ENCODE measurements at places on chromosomes 5 and 9.

DNA sequence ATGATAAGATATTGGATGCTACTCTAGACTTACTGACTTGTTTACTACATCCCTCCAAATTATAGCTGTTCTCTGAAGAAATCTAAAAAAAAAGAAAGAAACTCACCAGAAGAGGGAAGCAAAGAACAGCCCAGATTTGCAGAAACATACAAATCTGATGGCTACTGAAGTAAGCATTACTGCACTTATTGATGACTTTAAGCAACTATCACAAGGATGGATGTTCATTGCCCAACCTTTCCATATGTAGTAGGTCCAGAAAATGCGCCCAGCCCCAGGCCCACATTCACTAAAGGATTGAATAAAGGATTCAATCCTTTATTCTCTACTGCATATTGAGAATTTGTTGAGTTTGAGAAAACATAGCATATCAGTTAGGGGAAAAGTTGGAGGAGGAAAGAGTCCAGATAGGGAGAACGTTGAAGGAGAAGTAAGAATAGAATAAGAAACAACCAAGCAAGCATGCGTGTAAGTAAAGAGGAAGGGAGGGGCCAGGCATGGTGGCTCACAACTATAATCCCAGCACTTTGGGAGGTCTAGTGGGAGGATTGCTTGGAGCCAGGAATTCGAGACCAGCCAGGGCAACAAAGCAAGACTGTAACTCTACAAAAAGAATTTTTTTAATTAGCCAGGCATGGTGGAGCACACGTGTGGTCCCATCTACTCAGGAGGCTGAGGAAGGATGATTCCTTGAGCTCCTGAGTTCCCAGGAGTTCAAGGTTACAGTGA is 33.8 kb upstream of the DTWD2 start:
- DNase-seq = no peak

DNA sequence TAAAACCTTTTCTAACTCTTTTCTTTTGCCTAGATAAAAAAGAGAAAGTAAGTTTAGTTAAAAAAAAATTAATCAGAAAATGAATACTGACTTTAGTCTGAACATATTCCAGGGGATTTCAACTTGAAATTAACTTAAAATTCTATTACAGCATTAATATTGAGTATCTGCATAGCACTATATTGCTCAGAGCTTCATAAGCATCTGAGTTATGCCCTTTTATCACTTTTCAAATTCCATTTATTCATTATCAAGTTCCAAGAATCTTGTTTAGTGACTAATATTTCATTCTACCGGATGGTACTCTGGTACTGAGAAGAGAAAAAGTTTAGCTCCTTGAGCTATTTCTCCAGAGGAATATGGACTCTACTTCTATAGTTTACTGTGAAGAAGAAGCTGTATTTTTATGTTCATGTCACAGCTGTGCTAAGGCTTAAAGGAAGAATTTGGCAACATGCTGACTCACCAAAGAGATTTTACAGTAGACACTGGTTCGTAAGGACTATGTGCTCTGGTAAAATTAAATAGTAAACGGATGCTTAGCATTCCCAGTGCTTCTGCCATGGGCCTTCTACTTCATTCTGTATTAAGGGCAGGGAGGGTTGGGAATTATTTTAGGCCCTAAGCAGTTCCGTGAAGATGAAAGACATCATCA is 285.2 kb upstream of the SEMA6A start:
- no peak for DNase-seq

- DNase-seq = peak; percentile 50
These were observed 23.1 kb upstream of the SPTLC1 start for GRCh38 chr9:92138157-92138959.

DNA sequence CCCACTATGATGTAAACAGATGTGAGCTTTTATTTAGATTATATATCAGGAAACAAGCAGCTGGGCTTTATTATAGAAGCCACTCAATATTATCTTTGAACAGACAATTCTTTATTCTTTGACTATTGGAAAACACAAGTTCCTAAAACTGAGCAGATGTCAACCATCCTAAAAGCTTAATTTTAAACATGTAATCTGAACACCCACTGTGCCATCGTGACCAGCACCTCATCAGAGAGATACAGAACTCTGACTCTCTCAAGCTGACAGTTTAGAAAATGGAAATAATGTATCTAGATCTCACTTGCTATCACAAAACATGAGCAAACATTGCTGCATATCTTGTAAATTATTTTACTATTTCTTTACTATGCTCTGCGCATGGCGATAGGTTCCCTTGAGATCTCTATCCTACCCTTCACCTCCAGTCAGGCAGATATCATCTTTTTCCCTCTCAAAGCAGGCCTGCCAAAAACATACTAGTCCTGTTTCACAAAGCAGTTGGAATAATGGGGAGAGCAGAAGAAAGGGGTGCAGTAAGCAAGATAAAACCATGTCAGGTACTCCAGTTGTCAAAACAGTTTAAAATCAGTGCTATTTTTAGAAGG is 151.0 kb downstream of the KIAA0825 start:
- DNase-seq = no peak

- DNase-seq = no peak
These were observed 150.2 kb downstream of the ACTBL2 start for GRCh38 chr5:57332361-57332760.

GRCh38 chr9:123784518-123784917 is 145.4 kb downstream of the DENND1A start:
- DNase-seq = no peak

- no peak for DNase-seq
These were observed 15.6 kb downstream of the TICAM2 start for GRCh38 chr5:115586525-115587146.

DNA sequence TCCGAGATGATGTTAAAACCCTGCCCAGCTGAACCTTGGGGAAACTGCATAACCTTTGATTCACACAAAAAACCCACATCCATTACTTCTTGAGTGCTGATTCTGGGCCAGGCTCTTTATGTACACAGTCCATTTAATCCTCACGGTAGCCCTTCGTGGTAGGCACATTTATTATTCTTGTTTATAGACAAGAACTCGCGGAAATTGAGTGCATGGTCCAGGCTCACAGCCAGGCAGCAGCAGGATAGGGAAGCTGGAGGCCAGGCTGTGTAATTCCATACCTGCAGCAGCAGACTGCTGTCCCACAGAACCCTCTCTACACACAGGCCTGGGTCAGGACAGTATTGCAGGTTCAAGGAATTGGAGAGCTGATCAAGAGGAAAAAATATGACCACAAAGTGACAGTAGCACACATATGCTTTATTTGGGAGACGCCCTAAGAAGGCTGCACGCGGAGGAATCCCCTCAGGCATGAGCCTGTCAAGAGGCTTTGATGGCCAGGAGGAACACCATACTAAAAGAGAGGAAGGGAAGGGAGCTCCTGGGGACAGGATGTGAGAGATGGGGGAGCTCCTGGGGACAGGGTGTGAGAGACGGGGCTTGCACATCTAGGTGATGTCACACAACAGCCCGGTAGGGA is 28.4 kb upstream of the FAM120A start:
- no peak for DNase-seq

DNA sequence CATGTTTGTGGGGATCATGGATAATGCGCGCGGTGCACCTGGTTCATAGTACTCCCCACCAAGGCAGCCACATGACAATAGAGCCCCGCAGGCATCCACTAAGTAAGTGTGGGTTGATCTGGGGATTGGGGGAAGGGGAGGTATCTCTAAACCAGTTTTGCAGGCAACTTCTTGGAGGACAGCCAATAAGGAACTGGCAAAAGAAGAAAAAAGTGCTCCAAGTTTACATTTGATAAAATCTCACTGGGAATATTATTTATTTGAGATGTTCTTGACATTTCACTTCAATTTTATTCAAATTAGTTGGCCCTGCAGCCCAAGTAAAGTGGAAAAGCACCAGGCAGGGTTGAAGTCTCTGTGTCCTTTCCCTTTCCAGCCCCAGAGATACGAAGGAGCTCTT is 8.5 kb downstream of the FBP1 start:
- no peak for DNase-seq

DNA sequence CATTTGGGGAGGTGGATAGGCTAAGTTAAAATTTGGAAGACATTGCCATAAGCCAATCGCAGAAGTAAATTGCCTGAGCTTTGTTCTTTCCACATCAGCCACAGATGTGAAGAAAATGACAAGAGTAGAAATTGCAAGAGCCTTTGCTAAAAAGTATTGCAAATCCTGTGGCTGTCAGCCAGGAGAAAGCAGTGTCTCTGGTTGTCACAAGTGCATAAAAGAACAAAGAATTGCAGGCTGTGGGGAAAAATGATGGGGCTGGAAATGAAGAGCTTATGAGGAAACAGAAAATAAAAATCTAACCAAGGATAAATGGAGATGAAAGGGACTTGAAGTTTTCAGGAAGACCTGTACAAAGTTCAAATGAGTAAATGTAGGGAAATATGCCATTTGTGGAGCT is 344.8 kb downstream of the CSNK1G3 start:
- no peak for DNase-seq

- DNase-seq = no peak
These were observed 319.2 kb downstream of the TRPM3 start for GRCh38 chr9:70802206-70802605.

- DNase-seq = no peak
These were observed 75.1 kb downstream of the MROH2B start for GRCh38 chr5:40995801-40996586.

GRCh38 chr5:158922263-158922592 is 177.5 kb downstream of the EBF1 start:
- DNase-seq = no peak

DNA sequence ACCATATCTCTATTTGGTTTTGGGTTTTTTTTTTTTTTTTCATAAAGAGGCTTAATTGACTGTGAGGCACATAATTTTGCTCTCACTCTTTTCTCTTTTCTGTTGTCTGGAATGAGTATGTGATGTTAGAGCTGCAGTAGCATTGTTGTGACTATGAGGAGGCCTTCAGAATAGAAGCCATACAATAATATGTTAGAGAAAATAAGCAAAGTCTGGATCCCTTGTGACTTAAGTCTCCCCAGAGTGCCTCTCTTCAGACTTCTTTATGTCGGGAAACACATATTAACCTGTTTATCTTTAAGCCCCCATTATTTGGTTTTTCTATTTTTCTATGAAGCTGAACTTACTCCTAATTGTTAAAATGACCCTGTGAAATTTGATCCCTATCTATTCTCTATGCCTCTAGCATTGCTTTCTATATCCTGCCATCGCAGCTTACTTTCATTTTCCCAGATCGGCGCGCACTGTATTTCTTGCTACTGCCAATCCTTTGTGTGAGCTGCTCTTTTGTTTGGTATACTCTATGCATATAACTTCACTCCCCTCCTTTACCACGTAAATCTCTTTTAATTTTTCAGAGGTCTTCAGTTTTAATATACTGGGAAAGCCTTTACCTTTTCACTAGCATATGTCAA is 372.5 kb upstream of the KCNN2 start:
- no peak for DNase-seq

- DNase-seq = no peak
These were observed 110.7 kb upstream of the NFIL3 start for GRCh38 chr9:91534374-91534773.

- no peak for DNase-seq
These were observed 191.0 kb downstream of the PJA2 start for GRCh38 chr5:109218818-109219217.

GRCh38 chr5:142845402-142845921 is 75.3 kb downstream of the ARHGAP26 start:
- no peak for DNase-seq

GRCh38 chr5:5005353-5005752 is 134.8 kb upstream of the ADAMTS16 start:
- DNase-seq = no peak

DNA sequence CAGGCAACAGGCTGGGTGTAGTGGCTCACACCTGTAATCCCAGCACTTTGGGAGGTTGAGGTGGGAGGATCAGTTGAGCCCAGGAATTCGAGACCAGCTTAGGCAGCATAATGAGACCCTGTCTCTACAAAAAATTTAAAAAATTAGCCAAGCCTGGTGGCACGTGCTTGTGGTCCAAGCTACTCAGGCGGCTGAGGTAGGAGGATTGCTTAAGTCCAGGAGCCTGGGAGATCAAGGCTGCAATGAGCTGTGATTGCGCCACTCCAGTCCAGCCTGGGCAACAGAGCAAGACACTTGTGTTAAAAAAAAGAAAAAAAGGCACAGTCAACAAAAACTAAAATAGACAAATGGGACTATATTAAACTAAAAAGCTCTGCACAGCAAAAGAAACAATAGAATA is 29.3 kb downstream of the ATP6V0E1 start:
- no peak for DNase-seq

GRCh38 chr5:31581498-31582099 is 49.5 kb downstream of the C5orf22 start:
- no peak for DNase-seq

GRCh38 chr5:109309326-109310063 is 100.3 kb downstream of the PJA2 start:
- no peak for DNase-seq

- no peak for DNase-seq
These were observed 193.8 kb upstream of the ACTBL2 start for GRCh38 chr5:57676222-57677098.

GRCh38 chr9:95770653-95771131 is 104.8 kb upstream of the ERCC6L2 start:
- DNase-seq = no peak

- no peak for DNase-seq
These were observed 3.7 kb downstream of the NAA35 start for GRCh38 chr9:85944672-85945071.

DNA sequence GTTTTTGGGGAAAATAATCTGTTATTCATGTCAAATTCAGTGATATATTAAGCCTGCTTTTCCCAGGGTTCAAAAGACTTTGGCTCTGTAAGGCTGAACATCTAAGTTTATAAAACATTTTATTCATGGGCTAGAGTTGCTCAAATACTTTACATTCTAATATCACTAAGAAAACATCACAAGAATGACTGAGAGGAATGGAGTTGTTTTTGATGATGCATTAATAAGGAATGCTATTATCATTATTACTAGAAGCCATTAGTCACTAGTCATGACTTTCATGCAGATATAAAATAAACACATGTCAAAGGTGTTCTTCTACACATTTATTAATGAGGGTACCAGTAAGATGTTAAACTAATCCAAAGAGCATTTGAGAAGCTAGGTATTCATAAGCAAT is 185.5 kb upstream of the KCNN2 start:
- no peak for DNase-seq

DNA sequence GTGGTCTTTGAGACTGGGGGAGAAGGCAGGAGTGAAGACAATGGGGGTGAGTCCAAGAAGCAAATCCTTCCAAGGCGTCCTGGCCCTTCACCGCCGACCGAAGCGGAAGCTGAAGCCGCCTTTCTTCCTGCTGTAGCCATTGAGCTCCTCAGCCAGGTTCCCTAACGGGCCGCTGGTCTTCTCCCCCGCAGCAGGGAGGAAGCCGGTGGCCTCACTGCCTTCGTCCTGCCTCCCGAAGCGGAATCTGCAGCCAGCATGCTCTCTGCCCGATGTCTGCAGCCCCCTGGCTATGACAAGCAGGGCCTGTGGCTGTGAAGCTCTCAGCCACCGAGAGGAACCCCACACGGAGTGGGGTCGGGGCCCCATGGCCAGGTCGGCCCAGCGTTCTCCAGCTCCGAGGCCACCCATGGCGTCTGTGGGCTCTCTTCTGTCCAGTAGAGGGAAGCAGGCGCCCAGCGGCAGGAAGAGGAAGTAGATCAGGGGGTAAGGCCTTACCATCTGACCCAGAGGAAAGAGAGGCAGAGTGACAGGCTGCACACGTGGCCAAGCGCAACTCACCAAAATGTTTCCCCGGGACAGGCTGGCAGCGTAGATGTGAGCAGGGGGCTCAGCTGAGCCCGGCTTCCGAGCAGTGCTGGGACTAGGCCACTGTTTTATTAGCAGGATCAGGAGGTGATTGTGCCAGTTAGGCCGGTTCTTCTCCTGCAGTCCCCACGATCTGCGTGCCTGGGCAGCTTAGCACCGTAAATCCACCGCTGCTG is 3.1 kb downstream of the QRFP start:
- no peak for DNase-seq

GRCh38 chr9:3873818-3874217 is 348.0 kb upstream of the RFX3 start:
- DNase-seq = no peak
